ENCODE measurements at places on chromosomes 4 and X.
A peak's percentile ranks its signal among the peaks of the same experiment; 100 is the strongest.

GRCh38 chrX:150966235-150966634, 16.9 kb upstream of the HMGB3 start:
- no peak for DNase-seq

DNA sequence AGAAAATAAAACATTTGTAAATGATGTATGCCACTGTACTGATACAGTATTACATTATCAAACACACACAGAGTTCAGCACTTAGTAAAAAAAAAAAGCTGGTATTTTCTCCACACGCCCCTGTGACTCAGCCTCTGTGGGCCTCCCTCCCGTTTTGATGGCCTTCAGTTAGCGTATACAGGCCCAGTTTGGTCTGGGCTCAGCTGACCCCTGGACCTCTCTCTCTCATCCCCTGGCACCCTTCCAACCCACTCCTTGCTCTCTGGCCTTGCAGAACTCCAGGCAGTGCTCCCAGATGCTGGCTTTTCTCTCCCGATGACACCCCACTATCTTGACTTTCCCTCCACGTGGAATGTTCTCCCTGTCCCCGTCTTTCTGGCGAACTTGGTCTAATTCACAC, 89.0 kb upstream of the LIMCH1 start:
- DNase-seq, result no peak

DNA sequence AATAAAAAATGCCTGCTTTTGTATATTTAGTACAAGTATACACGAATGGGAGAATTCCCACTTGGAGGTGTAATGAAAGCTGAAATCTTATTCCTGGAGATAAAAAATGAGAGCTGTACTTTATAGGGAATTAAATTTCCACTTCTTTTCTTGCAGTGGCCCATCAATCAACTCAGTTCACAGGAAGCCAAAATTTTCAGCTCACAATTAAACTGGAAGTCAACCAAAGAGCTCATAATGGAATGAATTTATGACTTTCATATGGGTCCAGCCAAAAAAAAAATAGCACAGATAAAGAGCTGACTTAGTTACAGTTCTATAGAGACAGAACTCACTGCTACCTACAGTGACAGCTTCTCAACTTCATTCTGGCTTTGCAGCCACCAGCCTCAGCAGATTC, 115.2 kb upstream of the TBC1D9 start:
- no peak for DNase-seq

GRCh38 chr4:146222313-146222712, 8.0 kb downstream of the REELD1 start:
- DNase-seq, result no peak

- no peak for DNase-seq
Measured at GRCh38 chrX:117376460-117376859, 740.1 kb downstream of the KLHL13 start.

- no peak for DNase-seq
Measured at GRCh38 chrX:119755981-119756533, 2.3 kb upstream of the SOWAHD start.

GRCh38 chr4:146269228-146269653, 54.9 kb downstream of the REELD1 start:
- no peak for DNase-seq

GRCh38 chr4:183747931-183748670, 89.0 kb downstream of the TRAPPC11 start:
- DNase-seq, result no peak

DNA sequence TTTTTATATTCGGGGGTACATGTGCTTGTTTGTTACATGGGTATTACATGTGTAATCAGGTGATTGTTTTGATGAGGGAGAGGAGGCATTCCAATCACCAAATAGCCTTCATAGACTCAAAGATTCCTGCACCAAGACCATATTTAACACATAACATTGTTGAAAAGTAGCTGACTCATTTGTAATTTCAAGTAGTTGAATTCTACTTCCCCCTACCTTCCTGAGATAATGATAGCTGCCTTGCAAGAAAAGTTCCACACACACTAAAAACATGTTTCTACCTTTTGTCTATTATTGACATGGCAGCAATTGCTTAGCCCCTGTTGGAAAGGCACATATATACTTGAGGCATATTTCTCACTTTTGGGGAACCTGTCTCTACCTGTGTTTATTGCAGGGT, 16.1 kb downstream of the PGAM4 start:
- no peak for DNase-seq

- no peak for DNase-seq
Measured at GRCh38 chr4:41678951-41679350, 69.6 kb downstream of the PHOX2B start.

DNA sequence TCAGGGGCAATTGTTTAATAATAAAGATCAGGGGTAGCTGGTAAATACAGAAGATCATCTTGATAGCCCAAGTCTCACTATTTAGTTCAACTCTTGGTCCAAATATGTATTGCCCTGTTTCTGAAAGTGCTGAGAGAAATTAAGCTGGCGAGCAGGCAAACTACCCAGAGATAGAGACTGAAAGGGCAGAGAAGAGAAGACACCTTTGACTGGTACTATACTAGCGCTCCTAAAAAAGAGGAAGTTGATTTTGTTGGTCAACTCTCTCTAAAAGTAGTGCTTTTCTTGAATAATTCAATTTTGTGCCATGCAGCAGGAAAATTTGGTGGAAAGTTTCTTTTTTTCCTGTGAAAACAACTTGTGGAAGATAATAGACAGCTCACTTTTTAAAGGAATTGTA, 64.0 kb downstream of the IGSF1 start:
- DNase-seq, result no peak

DNA sequence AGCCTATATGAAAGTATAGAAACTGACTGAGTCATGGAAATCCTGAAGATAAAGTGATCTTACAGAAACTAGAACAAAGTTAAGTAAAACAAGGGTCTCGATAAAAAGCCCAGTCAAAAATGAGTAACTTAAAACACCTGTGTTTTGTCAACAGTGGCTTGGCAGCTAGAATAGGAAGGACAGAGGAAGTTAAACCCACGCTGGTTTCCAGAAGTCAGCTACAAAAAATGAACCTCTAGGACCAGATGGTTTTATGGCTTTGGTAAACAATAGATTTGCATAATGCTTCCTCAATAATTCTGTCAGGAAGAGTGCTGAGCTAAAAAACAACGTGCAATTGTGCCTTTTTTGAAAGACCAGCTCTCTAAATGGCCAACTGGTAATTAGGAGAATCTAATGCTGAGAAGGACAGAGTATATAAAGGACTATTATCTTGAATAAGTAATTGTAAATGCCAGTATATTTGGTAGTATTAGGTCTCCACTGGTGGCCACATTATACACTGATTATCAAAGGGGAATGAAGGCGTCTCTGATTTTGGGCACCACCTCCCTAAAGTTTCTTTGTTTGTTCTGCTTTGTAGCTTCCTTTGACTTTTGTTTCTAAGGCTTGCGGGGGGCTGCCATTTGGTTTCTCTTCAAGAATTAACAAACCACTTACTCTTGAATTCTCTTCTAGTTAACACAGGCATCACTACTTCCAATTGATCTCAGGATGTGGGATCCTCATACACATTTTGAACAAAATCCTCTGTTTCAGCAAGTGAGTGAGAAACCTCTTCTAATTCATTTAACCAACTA, 72.2 kb upstream of the PPP3CA start:
- DNase-seq, result no peak

DNA sequence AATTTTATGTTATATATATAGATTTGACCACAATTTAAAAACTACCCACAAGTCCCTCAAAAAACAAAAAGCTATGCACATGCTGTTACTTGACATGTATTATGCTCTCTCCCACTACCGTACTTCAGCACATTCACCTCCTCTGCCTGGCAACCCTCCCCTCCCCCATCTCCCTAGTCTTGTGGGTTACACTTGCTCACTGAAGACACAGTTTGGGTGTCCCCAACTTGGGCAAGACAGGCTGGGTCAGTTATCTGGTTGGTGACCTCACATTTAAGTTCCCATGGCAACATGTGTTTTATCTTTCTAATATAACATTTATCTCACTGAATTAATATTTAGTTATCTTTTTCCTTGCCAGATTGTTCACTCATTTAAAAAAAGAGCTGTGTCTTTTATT, 32.7 kb downstream of the SEC24D start:
- no peak for DNase-seq

- DNase-seq, result no peak
Measured at GRCh38 chr4:65367306-65367705, 303.0 kb downstream of the EPHA5 start.

DNA sequence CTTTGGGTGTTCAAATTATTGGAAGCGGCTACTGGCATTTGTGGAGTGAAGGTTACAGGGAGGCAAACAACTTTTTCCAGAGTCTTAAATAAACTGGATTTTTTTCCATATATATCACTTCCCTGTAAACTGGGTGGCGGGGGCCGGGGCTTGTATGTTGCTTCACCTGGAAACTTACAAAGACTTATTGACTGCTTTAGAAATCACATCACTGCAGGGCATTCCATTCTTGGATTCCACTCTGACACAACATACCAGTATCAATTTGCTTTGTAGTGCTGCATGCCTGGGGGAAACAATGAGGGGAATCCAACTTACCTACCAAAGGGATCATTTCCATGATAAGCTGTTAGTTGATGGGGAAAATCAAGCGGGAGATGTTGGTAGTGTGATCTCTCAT, 21.7 kb upstream of the FAM156A start:
- no peak for DNase-seq

- DNase-seq, result no peak
Measured at GRCh38 chr4:156633847-156634246, 337.8 kb downstream of the PDGFC start.

GRCh38 chrX:112536544-112536943, 143.2 kb downstream of the LHFPL1 start:
- DNase-seq, result no peak

- DNase-seq, result peak; percentile 22
Measured at GRCh38 chrX:74525116-74525515, 89.3 kb downstream of the RLIM start.

- no peak for DNase-seq
Measured at GRCh38 chrX:141185366-141185765, 8.4 kb upstream of the LDOC1 start.

DNA sequence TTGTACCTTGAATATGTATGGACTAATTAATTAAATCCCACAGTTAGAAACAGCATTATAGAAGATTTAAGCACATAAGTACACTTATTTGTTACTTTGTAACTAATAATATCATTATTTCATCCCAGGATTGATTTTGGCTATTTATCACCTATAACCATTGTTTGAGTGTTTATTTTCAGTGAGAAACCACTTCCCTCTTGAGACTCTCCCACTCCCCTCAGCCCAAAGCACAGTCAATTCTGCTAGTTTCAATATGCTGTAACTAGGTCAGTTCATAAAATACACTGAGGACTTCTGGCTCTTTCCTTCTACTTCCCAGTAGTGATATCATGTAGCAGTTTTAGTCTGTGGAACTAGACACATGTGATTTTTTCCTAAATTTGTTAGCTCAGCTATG, 16.3 kb downstream of the OFD1 start:
- no peak for DNase-seq

DNA sequence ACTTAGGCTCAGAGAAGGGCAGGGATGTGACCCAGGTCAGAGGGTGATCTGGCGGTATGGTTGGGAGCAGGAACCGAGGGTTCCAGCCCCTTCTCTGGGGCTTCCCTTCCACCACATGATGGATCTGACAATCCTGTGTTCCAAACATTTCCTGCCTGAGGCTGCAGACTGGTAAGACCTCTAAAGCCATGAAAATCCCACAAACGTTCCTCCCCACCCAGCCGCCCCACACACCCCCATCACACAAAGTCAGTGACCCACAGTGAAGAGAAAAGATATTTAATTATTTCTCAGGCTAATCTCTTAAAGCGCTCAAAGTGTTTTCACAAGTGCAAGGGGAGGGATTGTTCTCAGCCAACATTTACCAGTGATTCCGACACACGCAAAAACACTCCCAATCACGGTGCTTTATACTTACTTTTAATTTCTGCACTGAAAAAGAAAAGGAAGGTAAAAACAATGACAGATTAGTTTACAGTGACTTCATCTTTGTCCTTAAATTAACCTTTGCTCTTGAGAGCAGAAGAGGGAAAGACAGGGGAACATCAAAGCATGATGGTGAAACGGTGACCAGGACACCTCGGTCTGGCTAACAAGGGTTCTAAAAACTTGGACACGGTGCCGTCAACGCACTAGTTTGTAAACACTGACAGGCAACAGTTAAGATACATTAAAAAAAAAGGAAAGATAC, 42.4 kb downstream of the WDR1 start:
- DNase-seq, result no peak

- no peak for DNase-seq
Measured at GRCh38 chrX:102067966-102068723, 57.3 kb upstream of the TCEAL2 start.

DNA sequence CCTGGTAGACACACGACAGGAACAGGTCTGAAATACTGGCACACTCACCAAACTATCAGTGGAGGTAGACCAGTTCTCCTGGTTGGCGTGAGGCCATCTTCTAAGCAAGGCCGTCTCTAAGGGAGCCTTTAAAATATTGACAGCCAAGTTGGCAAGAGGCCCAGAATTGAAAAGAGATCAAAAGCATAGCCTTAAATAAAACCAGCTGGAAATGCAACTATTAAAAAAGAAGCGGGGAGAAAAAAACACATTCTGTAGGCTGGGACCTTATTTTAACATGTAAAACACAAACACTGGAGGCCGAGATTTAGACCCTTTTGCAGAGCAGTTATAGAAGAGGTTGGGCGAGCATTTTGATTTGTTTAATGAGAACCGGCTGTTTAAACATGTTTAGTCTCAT, 233.0 kb upstream of the CLNK start:
- DNase-seq, result no peak

- no peak for DNase-seq
Measured at GRCh38 chrX:25131055-25131454, 115.3 kb upstream of the ARX start.

DNA sequence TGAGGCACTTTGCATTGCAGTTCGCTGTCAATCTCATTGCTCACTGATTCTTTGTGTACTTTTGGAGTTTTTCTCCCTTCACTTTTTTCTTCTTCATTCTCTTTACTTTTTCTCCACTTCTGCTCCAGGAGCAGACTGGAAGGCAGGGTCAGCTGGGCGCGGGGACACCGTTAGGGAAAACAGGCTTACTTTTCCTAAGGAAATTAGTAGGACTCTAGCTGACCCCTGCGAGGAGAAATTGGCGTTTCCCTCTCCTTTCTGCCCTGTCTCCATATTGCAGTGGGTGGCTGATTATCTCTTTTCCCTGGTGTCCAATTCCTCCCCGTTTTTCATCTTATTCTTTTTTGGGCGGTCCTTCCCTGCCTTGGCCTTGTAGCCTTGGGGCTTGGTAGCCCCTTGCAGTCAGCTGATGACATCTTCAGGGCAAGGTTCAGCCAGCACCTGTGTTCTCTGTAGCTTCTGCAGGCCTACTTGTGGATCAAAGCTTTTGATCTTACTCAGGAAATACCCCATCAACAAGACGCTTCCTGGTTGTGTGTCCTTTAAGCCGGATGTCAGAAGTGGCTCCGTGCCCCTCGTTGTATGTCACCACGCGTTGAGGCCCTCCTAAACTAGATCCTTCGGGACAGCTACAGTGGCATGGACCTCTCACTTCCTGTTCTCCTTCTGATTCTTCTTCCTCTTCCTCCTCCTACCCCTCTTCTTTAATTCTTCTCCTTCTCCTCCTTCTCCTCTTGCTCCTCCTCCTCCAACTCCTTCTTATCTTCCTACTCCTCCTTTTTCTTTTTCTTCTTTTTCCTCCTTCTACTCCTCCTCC, 36.1 kb downstream of the NBDY start:
- DNase-seq, result no peak

All from AG09319 (cell line).